Right forelimb (tissue), 1 donor: ENCODE measurements at places on chromosomes 3 and 15.
A peak's percentile ranks its signal among the peaks of the same experiment; 100 is the strongest.

DNA sequence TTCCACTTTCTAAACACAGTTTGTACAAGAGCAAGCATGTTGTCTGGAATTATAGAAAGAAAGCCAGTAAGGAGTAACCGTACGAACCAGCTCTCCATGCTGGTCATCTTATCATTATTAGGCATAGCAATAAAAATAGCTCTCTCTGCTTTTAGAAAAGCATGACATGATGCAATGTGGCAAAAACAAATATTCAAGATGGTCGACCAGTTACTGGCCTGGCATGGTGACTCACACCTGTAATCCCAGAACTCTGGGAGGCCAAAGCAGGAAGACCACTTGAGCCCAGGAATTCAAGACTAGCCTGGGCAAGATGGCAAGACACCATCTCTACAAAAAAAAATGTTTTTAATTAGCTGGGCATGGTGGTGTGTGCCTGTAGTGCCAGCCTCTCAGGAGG is 2.6 kb upstream of the MAP4 start:
- no peak for DNase-seq

GRCh38 chr3:44324584-44324983 is 14.0 kb upstream of the TCAIM start:
- no peak for DNase-seq

DNA sequence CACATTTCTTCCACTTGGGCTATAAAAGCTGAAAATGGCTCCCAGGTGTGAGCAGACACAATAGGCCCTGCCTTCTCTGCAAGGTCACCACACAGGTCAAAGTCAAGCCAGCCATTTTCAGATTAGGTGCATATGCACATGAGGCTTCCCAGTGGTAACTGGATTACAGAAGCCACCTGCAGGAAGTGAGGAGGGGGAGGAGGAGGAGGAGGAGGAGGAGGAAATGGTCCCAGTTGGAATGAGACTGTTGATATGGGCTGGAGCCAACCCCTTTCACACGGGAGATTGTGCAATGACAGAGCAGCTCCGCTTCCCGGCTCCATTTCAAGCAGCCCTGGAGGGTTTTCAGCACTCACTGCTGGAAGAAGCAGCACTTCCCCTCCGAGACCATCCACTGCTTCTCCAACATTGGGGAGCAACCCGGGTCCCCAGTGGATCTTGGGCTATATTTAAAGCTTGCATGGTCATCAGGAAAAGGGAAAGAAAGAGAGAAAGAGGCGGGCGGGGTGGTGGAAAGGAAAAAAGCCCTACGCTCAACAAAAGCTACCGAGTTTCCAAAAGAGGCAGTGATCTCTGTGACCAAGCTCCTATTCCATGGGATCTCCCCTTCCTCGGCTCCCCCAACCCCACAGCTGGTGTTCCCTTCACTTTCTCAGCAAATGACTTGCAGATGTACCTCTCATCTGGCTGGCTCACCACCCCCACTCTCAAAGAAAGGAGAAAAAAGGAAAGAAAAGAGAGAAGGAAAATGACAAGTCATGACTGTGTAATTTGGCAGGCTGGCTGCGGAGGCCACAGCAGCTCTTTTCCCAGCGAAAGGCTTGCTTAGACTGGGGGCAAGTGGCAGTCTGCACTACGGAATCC is 58.3 kb downstream of the LRIG1 start:
- DNase-seq, result peak; percentile 80

DNA sequence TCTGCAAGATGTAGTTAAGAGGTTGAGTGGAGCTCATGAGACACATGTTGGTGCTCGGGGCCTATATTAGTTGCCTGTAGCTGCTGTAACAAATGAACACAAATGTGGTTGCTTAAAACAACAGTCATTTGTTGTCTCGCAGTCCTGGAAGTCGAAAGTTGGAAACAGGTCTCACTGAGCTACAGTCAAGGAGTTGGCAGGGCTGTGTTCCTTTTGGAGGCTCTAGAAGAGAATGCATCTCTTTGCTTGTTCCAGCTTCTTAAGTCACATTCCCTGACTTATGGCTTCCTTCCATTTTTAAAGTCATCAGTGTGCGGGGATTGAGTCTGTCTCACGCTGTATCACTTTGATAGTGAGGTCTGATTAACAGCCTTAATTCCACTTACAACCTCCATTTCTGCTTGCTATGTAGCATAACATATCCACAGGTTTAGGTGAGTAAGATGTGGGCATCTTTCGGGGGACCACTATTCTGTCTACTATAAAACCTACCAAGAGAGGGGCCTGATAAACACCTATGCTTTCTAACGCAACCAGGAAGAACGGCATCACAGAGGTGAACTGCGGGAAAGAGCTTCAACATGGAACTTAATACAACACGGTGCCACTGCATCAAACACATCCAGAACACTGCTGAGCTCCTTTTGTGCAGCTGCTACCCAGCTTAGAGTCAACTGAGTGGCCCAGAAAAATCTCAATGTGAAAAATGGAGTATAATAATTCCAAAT is 119.4 kb downstream of the ATP10A start:
- DNase-seq, result no peak

DNA sequence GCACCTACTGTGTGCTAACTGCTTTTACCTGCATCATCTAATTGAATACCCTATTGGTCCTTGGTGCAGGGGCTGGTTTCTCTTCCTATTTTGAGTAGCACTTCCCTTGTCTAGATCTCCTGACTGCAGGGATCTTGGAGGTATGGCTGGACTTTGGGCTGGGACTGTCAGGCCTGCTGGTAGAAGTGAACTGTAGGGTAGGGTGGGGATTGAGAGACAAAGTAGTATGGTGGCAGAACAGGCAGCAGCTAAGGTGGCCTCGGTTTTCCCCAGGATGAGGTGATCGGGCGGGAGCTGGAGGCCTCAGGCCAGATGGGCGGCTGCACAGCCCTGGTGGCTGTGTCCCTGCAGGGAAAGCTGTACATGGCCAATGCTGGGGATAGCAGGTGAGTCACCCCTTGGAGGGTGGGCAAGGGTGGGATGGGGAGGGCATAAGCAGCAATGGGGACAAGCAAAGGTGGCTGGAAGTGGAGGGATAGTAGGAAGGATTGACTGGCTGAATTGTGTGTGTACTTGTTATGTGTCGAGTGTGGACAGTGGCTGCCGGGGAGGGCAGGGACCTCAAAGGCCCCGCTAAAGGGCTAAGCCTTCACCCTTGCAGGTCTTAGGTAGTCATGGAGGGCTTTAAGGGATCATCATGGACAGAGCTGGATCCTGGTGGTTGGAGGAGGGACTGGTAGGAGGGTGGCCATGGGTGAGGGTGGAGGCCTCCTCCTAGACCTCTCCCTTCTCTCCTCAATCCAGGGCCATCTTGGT is 2.0 kb downstream of the PPM1M start:
- DNase-seq, result no peak

GRCh38 chr3:116449546-116450350 is 4.5 kb upstream of the LSAMP start:
- DNase-seq, result no peak

- DNase-seq, result no peak
Observed at GRCh38 chr3:112321867-112322652, 10.9 kb upstream of the CD200 start.

DNA sequence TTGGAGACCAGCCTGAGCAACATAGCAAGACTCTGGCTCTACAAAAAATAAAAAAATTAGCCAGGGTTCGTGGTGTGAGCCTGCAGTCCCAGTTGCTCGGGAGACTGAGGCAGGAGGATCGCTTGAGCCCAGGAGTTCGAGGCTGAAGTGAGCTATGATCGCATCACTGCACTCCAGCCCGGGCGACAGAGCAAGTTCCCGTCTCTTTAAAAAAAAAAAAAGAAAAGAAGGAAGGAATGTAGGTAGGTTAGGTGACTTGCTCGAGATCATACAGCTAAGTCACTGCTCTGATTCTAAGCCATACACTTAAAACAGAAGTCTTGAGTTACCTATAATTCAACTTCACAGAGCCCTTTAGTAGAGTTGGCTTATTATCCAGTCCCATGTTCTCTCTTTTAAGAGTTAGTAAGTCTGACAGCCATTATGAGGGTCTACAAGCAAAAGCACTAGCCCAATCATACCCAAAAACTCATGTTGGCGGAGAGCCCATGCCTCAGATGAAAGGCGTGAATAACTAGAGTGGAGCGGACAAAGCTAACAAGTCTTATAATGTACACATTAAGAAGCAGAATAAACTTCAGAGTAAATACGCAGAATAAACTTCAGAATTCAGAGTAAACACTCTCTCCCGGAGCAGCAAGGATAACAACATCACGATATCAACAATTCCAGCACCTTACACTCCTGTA is 768 bp downstream of the AAGAB start:
- no peak for DNase-seq

DNA sequence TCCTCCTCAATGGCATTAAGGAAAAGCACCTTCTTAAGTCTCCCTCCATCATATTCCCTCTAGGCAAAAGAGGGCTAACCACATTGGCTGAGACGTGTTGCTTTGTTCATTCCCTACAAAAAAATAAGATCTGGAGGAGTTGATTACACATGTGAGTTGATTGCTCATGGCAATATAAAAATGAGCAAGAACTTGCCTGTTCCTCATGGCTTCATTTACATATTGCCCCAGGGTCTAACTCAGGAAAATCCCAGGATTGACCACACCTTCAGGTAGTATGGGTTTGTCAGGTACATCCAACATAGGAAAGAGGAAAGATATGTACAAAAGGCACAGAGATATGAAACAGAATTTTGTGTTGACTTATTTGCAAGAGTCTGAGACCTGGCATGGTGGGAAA is 35.5 kb downstream of the NFKBIZ start:
- DNase-seq, result no peak

DNA sequence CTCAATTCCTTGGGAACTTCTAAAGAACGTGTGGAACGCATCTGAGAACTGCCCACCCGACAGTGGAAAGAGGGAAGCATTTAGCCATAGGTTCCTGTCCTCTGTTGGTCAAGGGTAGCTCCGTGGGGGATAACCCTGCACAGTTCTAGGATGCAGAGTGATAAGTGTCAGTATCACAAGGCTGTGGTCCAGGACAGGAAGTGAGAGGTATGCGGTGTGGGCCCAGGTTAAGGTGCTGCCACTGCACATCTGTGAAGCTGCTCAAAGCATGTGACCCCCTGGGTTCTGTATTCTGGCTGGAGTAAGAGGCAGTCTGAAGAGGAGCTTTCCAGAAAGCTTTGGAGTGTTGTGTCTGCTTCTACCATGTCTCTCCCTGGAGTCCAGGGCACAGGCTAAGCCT is 51.7 kb upstream of the HES1 start:
- no peak for DNase-seq

DNA sequence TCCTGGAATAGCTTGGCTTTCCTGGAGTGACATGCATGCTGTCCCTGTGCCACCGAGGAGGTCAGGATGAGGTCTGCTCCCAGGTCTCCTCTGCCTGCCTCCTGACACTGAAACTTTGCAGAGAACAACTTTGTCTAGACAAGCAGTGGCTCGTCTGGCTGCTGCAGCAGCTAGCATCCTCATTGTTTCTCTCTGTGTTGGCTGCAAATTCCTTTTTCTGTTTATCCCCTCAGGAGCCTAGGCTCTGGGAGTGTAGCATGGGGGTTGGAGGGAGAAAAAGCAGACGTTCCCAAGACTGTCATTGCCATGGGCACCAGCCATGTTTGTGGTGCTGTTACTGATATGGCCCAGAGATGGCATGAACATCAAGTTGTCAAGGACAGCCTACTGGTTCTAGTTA is 208.7 kb upstream of the LRIG1 start:
- DNase-seq, result no peak

DNA sequence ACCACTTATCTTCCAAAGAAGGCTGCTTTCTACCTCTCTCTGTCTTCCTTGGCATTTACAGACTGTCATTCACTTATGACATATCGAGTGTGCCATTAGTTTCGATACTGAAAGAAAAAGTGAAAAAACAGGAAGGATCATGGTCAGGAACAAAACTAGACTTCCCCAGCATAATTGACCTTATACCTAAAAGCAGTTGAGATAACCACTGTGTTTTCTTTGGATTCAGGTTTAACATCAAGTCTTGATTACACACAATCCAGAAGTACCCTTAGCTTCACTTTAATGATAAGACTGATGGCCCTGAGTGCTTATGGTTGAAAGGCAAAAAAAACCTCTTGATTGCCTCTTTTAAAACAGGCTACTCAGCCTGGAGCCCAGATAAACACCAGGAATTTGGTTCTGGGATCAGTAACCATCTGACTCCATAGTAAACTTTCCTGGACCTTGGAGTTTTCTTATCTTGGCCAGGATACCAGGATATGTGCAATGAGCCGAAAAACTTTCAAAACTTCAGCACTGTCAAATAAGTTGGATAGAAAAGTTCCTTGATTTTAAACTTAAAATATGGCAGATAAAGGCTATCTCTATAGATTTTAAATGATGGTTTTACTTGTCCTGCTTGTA is 5.0 kb upstream of the UACA start:
- no peak for DNase-seq

DNA sequence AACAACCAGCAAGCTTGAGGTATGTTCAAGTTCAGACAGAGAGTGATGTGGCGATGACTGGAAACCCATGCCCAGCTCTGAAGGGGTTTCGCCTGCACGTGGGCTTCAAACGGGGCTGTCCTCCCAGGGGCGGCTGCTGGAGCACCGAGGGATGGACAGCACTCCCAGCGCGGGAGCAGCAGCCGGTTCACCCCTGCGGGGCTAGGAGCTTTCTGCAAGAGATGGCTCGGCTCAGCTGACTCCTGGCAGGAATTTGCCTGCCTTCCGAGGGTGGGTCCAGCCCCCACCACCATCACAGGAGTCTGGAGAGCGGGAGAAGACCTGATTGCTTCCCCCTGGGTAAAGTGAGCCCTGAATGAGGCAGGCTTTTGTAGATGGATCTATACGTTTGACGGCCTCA is 66.9 kb downstream of the ASB7 start:
- no peak for DNase-seq

- no peak for DNase-seq
Observed at GRCh38 chr3:66702126-66702525, 201.3 kb upstream of the LRIG1 start.

GRCh38 chr3:169534439-169534838 is 129.1 kb downstream of the MECOM start:
- DNase-seq, result no peak

- no peak for DNase-seq
Observed at GRCh38 chr3:173586166-173586565, 188.6 kb downstream of the NLGN1 start.

- no peak for DNase-seq
Observed at GRCh38 chr15:64687172-64687571, 88.2 kb downstream of the RBPMS2 start.

DNA sequence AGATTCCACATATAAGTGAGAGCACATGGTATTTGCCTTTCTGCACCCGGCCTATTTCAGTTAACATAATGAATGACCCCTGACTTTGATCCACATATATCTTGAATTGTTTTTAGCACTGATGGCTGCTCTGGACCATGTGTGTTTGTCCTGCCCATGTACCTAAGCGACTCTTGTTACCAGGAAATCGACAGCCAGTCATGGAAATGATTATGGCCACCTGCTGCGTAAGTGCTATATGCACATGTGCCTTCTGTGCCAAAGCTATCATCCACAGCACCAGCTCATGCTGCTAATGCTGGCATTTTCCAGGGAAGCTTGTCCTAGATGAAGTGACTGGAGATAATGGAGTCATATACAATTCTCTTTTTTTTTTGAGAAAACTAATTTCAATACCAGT is 103.7 kb downstream of the PEX5L start:
- no peak for DNase-seq
